NCI-H526 (cell line): ENCODE measurements at places on chromosomes 4 and X.

GRCh38 chrX:53445977-53446376, 11.8 kb upstream of the HSD17B10 start:
- peak; percentile 33 for DNase-seq

GRCh38 chr4:53009824-53010223, 147.7 kb downstream of the RASL11B start:
- no peak for DNase-seq

GRCh38 chr4:129179276-129179675, 83.3 kb downstream of the C4orf33 start:
- DNase-seq: no peak

DNA sequence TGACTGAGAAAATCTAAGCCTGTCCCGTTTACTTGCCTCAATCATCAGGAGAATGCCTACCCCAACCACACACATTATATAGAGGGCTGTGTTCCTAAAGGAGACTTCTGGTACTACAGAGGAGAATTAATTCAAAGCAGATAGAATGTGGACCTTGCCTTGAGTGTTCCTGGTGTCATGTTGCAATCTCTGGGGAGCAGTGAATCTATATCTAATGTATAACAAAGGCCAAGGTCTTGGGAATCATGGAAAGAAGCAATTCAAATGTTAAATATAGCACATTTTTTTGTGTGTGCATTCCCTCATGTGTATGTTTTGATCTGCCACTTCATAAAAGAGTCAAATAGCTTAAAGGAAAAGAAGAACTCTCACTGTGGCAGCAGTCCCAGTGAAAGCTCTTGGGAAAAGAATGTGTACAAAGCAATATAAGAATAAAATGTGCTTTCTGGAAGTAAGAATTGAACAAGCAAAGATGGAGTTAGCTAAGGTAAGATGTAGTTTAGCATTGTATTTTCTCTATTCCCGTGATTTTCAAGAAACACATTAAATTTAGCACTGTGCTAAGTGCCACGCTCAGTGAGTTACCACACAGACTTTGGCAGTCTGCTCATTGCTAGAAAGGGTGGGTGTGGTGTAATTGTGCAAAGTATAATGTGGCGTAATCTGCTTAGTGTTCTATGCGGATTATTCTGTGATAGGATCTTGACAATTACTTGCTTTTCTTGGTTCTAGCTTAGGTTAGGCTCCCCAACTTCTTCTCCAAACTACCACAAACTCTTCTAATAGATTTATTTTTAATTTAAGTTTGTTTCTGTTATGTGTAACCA, 13.7 kb downstream of the ADH6 start:
- DNase-seq: peak; percentile 75

DNA sequence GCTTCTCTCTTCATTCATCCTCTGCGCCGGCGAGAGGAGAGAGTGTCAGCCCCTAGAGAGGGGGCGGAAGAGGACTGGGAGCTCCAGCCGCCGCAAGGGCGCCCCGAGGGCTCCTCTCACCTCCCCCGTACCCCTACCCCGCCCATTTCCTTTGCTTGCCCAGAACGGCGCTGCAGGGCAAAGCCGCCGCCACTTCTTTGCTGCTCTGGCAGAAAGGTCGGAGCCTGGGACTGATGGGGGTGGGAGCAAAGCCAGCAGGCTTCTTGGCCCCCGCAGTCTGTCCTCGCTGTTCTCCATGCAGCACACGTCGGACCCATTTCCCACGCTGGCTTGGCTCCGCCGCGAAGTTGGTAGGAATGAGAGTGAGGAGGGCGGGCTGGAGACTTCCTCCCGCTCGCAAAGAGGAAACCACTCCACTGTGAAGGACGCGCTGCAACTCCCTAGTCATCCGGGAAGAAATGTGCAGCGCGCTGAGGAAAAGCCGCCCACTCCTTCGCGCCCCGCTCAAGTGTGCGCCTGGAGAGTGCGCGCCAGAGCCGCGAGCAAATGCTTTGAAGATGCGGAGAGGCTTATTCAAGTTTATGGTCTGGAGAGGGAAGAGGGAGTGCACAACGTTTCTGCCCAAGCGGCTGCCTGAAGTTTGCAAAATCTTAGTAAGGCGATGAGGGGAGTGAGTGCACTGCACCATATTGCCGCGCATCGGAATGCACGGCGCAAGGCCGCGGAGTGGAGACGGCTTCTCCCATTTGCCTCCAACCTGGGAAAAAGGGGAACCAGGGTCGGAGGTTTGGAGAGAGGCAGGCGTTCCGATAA, 2.8 kb upstream of the PCDH7 start:
- DNase-seq: no peak

- no peak for DNase-seq
Measured at GRCh38 chr4:62487016-62487415, 1286.9 kb downstream of the ADGRL3 start.

- no peak for DNase-seq
Measured at GRCh38 chr4:71498002-71498401, 159.2 kb downstream of the SLC4A4 start.

- DNase-seq: peak; percentile 19
Measured at GRCh38 chrX:130885996-130886395, 17.0 kb downstream of the ENOX2 start.

GRCh38 chrX:112857478-112857878, 16.8 kb upstream of the AMOT start:
- DNase-seq: no peak
